Testis (tissue), 5 donors: ENCODE measurements at places on chromosomes 4 and X. TPM values are rescaled to one million over a fixed set of nuclear protein-coding genes. Genes with fewer than 3 reads are reported as not detected.
A peak's percentile ranks its signal among the peaks of the same experiment; 100 is the strongest.

- H3K4me3 ChIP-seq, result no peak overlapping the region
- DNase-seq, result no peak
- no peaks in the 10 kb centered on the region for H3K36me3 ChIP-seq
- no peaks in the 10 kb centered on the region for H3K4me1 ChIP-seq
- H3K27ac ChIP-seq, result no peak overlapping the region
- H3K27me3 ChIP-seq, result no peaks in the 10 kb centered on the region
Measured at GRCh38 chrX:29528281-29528680, 687.1 kb upstream of the MAGEB2 start.

- no peaks in the 10 kb centered on the region for H3K36me3 ChIP-seq
- no peak overlapping the region for H3K27ac ChIP-seq
- no peak for DNase-seq
- H3K4me1 ChIP-seq, result no peaks in the 10 kb centered on the region
Measured at GRCh38 chrX:98939456-98939855, 1470.6 kb downstream of the PCDH19 start.

The CEP135 gene
- total RNA-seq, result 28.4 TPM

DNA sequence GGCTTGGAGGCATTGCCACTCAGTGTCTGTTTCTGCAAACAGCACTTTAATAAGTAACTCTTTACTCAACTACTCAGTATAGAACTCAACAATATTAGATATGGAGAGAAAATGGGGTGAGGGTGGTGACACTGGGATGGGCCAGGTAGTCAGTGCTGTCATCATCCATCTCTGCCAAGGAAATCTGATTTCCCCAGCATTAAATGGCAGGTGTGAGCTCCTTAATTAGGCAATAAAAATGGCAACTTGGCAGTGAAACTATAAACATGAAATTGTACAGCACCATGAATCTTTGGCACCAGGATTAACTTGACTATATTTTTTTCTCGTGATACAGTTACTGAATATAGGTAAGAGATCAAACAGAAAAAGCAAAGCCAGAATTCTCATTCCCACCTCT lies 146.2 kb downstream of the GLRA2 start:
- no peaks in the 10 kb centered on the region for H3K4me1 ChIP-seq
- H3K27ac ChIP-seq, result no peak overlapping the region
- DNase-seq, result no peak
- H3K4me3 ChIP-seq, result no peak overlapping the region

The ARHGAP6 gene
- 5.7 TPM for total RNA-seq

GRCh38 chr4:88962396-88962795 lies 94.6 kb downstream of the FAM13A start:
- H3K27me3 ChIP-seq, result no peaks in the 10 kb centered on the region
- H3K4me3 ChIP-seq, result no peak overlapping the region
- H3K27ac ChIP-seq, result no peak overlapping the region
- no peak for DNase-seq

- no peak overlapping the region for H3K27ac ChIP-seq
- no peak overlapping the region for H3K4me3 ChIP-seq
- no peaks in the 10 kb centered on the region for H3K27me3 ChIP-seq
- H3K36me3 ChIP-seq, result no peaks in the 10 kb centered on the region
- DNase-seq, result no peak
Measured at GRCh38 chrX:123835661-123836371, 24.0 kb upstream of the XIAP start.

DNA sequence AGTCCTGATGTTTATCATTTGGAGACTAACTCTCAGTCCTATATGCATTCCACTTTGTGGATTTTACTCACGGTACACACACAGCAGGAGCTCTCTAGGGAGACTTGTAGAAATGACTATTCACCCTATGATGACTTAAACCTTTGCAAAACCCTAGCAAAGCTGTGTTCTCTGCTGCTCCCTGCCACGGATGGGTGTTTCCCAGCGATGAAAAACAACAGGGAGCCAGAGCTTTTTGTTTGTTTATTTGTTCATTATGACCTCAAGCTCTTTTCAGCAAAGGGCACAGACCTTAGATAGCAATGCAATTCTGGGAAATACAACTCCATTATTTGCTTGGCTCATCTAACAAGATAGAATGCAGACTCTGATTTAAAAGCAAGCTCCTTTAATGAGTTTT lies 156.6 kb downstream of the GRIA3 start:
- H3K4me3 ChIP-seq, result no peak overlapping the region
- H3K4me1 ChIP-seq, result no peaks in the 10 kb centered on the region
- no peaks in the 10 kb centered on the region for H3K36me3 ChIP-seq
- no peaks in the 10 kb centered on the region for H3K27me3 ChIP-seq
- H3K27ac ChIP-seq, result no peak overlapping the region

GRCh38 chr4:38099908-38100407 lies 139.8 kb downstream of the PTTG2 start:
- no peaks in the 10 kb centered on the region for H3K36me3 ChIP-seq
- no peaks in the 10 kb centered on the region for H3K27me3 ChIP-seq
- no peak overlapping the region for H3K4me3 ChIP-seq
- H3K27ac ChIP-seq, result no peak overlapping the region

DNA sequence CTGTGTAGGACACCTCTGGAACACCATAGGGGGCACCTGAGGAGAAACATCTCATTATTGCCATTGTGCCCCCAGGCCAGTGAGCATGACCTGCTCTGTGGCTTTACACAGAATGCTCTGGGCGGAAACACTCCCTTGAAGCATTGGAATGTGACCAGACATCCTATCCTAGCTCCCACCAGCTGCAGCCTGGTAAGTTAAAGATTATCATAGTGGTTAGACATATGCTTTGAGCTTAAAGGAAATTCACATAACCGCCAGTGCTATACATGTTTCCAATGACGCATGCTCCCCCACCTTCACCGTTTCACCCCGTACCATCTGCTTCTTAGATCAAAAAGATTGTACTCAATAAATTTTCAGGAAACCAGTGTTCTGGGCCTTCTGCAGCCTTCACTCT lies 217.7 kb upstream of the CENPE start:
- H3K36me3 ChIP-seq, result no peaks in the 10 kb centered on the region
- H3K4me1 ChIP-seq, result no peaks in the 10 kb centered on the region
- no peak for DNase-seq
- H3K4me3 ChIP-seq, result no peak overlapping the region
- H3K27me3 ChIP-seq, result no peaks in the 10 kb centered on the region
- no peak overlapping the region for H3K27ac ChIP-seq

DNA sequence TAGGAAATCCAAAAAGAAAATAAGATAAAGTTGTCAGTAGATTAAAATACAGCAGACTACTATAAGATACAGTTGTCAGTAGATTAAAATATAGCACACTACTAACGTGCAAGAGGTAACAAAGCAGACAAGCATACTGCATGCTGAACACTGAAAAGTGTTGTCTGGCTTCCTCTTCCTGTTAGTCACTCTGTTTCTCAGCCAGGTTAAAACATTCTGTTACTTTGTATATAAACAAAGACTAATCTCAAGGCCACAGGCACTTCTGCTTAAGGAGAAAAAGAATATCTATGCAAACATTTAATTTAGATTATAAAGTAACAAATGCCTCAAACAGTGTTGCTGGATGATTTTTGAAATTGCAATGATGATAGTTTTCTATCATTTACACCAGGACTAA lies 41.0 kb upstream of the SCD5 start:
- no peak overlapping the region for H3K27ac ChIP-seq
- H3K27me3 ChIP-seq, result no peaks in the 10 kb centered on the region
- DNase-seq, result no peak
- H3K36me3 ChIP-seq, result no peaks in the 10 kb centered on the region

DNA sequence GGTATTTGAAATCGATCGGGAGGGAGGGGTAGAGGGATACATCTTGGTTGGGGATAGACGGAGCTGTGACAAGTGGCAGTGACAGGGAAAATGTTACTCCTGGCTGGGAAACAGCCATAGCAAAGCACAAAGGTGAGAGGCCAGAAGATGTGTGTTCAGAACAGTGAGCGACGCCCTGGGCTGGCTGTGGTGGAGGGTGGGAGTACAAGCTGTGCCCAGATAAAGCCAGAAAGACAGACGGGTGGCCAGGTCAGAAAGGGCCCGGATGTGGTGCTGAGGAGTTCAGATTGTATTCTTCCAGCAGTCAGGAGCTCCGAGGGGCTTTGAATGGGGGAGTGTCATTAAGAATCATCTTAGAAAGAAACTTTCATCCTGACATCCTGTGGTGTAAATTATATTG lies 27.9 kb downstream of the CCDC149 start:
- no peaks in the 10 kb centered on the region for H3K27me3 ChIP-seq
- DNase-seq, result peak; percentile 21
- no peaks in the 10 kb centered on the region for H3K4me1 ChIP-seq
- H3K27ac ChIP-seq, result no peak overlapping the region
- H3K4me3 ChIP-seq, result no peak overlapping the region
- H3K36me3 ChIP-seq, result no peaks in the 10 kb centered on the region

The XPNPEP2 gene
- total RNA-seq, result 0.08 TPM

GRCh38 chrX:48573690-48574269 lies 504 bp upstream of the RBM3 start:
- no peaks in the 10 kb centered on the region for H3K36me3 ChIP-seq
- DNase-seq, result peak; percentile 24
- H3K4me3 ChIP-seq, result peak overlapping the region; percentile 68
- no peaks in the 10 kb centered on the region for H3K27me3 ChIP-seq
- peak overlapping the region; percentile 98 for H3K27ac ChIP-seq

The ZAR1 gene
- total RNA-seq, result 2.7 TPM

The TMPRSS11D gene
- not detected for total RNA-seq

- H3K36me3 ChIP-seq, result no peaks in the 10 kb centered on the region
- no peaks in the 10 kb centered on the region for H3K27me3 ChIP-seq
- peak; percentile 94 for DNase-seq
- H3K4me1 ChIP-seq, result peaks cover 5% of the 10 kb centered on the region
Measured at GRCh38 chr4:173288296-173288695, 45.9 kb downstream of the HMGB2 start.

The CD38 gene
- total RNA-seq, result 0.68 TPM

The RTL5 gene
- total RNA-seq, result 25.6 TPM

The HHIP gene
- total RNA-seq, result 5.3 TPM

DNA sequence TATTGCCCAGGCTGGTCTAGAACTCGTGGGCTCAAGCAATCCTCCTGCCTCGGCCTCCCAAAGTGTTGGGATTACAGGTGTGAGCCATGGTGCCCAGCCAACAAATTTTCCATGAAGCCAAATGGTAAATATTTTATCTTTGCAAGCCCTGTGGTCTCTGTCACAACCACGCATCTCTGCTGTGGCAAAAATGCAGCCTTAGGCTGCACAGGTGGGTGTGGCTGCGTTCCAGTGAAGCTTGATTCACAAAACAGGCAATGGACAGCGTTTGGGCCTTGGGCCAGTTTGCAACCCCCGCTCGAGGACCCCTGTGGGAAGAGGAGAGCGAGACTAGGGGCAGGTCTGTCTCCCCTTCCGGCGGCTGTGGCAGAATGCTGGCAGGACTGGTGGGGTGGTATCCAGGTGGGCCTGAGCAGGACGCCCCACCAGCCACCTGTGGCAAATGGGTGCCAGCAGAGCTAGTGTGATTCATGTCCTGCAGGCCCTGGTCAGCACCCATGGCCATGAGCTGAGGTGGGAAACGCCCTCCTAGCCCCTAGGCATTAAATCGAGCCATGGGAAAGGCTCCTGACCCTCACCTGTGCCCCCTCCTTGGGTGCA lies 19.7 kb downstream of the HTRA3 start:
- H3K27ac ChIP-seq, result no peak overlapping the region
- no peak overlapping the region for H3K4me3 ChIP-seq
- H3K27me3 ChIP-seq, result no peaks in the 10 kb centered on the region
- H3K36me3 ChIP-seq, result no peaks in the 10 kb centered on the region
- no peaks in the 10 kb centered on the region for H3K4me1 ChIP-seq

DNA sequence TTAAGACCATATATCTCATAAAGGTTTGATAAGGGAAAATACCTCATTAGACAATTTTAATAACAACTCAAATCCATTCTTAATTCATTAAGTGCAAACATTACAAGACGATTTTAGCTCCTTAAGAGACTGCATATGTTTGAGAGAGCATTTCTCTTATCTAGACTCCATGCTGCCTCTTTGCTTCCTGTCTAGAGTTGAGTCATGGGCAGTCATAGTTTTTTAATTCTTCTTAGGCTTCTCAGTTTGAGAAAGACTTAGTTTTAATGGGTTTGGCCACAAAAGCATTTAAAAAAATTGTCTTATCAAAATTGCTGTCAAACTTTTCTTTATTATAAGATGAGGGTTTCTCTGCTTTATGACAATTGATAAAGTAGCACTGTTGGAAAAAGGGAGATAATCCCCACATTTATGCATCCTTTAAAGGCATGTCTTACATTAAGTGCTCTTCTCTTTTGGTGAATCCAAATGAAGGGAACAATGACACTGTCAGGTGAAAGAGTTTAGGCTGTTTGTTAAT lies 713.4 kb downstream of the PCDH18 start:
- DNase-seq, result no peak
- H3K36me3 ChIP-seq, result no peaks in the 10 kb centered on the region
- no peaks in the 10 kb centered on the region for H3K27me3 ChIP-seq
- H3K27ac ChIP-seq, result no peak overlapping the region
- no peak overlapping the region for H3K4me3 ChIP-seq
- no peaks in the 10 kb centered on the region for H3K4me1 ChIP-seq

The ARX gene
- 7.7 TPM for total RNA-seq

DNA sequence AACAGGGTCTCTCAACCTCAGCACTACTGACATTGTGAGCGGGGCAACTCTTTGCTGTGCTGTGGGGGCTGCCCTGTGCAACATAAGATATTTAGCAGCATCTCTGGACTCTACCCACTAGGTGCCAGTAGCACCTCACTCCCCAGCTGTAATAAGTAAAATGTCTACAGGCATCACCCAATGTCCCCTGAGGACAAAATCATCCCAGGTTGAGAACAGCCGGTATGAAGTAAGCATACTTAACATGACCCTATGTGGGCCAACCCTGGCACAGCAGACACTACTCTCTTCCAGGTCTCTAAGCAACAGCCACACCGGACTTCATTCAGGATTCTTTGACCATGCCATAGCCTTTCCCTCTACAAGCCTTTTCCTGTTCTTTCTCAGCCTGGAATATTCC lies 10.5 kb upstream of the MGST2 start:
- no peak overlapping the region for H3K27ac ChIP-seq
- peaks cover 6% of the 10 kb centered on the region for H3K4me1 ChIP-seq
- no peaks in the 10 kb centered on the region for H3K27me3 ChIP-seq
- no peak overlapping the region for H3K4me3 ChIP-seq
- peak; percentile 37 for DNase-seq

- H3K27me3 ChIP-seq, result no peaks in the 10 kb centered on the region
- H3K36me3 ChIP-seq, result no peaks in the 10 kb centered on the region
- H3K4me1 ChIP-seq, result no peaks in the 10 kb centered on the region
Measured at GRCh38 chr4:85955620-85956292, 404.1 kb downstream of the MAPK10 start.
